ENCODE measurements at places on chromosomes 5 and 9.

GRCh38 chr5:116595498-116595897 lies 20.9 kb upstream of the SEMA6A start:
- DNase-seq = no peak

- DNase-seq = no peak
These were observed 304.6 kb downstream of the PDE4D start for GRCh38 chr5:59588922-59589321.

GRCh38 chr9:38038307-38039089 lies 30.5 kb downstream of the SHB start:
- no peak for DNase-seq

DNA sequence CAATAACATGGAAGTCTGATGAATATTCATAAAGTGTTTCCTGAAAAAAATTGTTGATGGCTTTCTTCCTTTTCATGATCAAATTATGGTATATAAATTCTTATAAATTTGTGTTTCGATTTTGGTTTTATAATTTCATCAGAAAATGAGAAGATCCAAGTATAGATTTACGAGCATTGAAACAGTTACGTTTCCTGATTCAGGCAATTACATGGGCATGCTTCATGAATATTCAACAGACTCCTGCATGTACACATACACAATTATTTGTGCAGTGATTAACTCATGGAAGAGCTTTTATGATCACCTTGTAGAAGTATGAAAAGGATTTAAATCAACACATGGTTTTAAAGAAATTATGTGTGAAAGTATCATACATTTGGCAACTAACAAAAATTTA lies 136.7 kb downstream of the MPDZ start:
- no peak for DNase-seq

DNA sequence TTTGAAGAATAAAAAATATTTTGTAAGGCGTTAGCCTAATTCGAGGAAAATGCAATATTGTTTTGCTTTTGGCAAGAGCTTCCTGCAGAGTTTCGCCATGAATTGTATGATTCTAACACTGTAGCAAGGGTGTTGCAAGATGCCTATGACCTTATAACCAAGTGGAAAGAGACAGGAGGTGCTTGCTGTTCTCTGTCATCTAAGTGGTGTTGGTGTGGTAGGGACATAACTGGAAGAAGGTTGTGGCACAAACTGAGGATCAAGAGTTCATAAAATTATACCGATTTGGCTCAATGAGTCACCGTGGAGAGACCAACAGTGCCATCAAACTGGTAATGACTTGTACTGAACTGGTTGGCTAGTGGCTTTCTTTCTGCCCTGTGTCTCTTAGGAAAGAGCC lies 6.3 kb downstream of the STC2 start:
- no peak for DNase-seq

GRCh38 chr5:160039810-160040470 lies 31.0 kb downstream of the TTC1 start:
- DNase-seq = no peak

GRCh38 chr9:111897601-111898137 lies 1.1 kb downstream of the UGCG start:
- DNase-seq = no peak

GRCh38 chr5:98489021-98489420 lies 284.4 kb upstream of the RGMB start:
- DNase-seq = no peak

GRCh38 chr9:91117959-91118703 lies 243.6 kb downstream of the AUH start:
- no peak for DNase-seq

GRCh38 chr9:23733495-23734078 lies 92.5 kb downstream of the ELAVL2 start:
- DNase-seq = no peak

- DNase-seq = no peak
These were observed 8.8 kb downstream of the DMRT2 start for GRCh38 chr9:1058826-1059487.

All from stimulated activated CD4-positive, alpha-beta T cell treated with anti-CD3 and anti-CD28 coated beads, Interleukin-12 subunit alpha, Interleukin-12 subunit beta, amount 100 ng/mL, for 48 hours (primary cell).